G401 (cell line): ENCODE measurements at places on chromosomes 5 and 9. TPM values are rescaled to one million over a fixed set of nuclear protein-coding genes. Genes with fewer than 3 reads are reported as not detected.

- no peak for DNase-seq
These were observed 134.2 kb downstream of the FBXO4 start for GRCh38 chr5:42059291-42059690.

The C9 gene
- not detected in 2 replicates for total RNA-seq

DNA sequence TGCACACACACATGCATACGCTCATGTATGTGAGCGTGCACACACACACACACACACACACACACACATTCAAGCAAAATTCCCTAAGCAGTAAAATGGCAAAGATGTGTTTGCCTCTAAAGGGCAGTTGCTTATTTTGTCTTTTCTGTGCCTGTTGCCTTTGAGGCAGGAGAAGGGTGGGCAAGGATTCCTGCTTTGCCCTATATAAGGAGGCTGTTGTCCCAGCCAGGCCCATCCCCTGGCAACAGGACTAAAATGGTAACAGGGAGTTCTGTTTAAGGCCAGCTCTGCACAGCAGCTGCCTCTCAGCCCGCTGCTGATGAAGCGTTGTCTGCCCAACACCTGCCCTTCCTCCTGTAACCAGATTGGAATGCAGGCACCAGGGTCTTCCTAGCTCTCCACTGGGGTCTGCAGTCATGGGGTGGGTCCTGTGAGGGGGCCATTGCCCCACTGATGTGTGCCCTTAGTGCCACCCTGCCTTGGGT lies 64.4 kb downstream of the PPARGC1B start:
- DNase-seq: no peak

The UGT3A1 gene
- not detected in 2 replicates for total RNA-seq

The TESK1 gene
- 8.0 and 9.9 TPM in 2 replicates for total RNA-seq

DNA sequence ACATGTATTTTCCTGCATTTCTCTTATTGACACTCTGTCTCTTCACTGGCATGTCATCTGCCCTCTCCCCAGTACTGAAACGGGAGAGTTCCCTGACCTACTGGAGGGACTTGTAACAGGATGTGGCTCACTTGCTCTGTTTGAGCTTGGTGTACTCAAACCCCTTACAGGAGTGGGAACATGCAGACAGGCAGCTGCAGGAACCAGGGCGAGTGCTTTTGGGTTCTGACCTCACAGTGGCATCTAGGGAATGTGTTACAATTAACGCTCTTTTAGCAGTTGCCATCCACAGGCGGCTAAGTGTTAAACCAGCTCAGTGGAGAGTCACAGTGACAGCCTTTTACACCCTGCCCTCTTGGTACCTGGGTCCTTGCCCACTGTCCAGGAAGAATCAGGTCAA lies 300.3 kb upstream of the GRAMD2B start:
- DNase-seq: peak; percentile 40

GRCh38 chr9:87469793-87470465 lies 27.7 kb upstream of the DAPK1 start:
- DNase-seq: no peak

DNA sequence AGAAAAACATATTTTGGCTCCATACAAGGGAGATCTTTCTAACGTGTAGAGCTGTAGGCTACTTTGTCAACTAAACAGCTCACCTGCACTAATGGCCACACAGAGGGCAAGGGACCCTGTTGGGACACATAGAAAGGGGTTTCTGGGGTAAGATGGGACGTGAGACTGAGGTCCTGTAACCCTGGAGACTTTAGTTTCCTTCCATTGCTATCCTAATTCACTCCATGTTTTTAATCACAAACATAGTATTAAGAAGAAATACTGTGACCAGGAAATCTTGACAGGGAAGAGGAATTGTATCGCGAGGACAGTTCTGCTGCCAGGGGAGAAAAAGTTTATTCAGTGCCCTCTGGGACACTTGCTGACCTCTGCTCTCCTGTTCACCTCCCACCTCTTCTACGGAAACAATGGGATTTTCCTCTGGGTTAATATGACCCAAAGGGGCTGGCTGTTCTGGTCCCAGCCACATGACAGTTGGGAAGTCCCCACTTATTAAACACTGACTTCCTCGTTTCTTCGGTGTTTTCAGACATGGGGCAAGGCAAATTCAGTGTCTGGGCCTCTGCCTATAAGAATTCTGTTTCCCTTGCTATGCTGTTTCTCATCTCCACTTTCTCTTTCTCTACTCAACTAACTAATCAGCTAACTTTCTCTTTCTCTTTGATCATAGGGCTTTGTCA lies 106.9 kb upstream of the SEMA6A start:
- DNase-seq: no peak

- DNase-seq: no peak
These were observed 310.5 kb downstream of the CETN3 start for GRCh38 chr5:90099099-90099498.

The EXD3 gene
- 4.8 and 7.9 TPM in 2 replicates for total RNA-seq

DNA sequence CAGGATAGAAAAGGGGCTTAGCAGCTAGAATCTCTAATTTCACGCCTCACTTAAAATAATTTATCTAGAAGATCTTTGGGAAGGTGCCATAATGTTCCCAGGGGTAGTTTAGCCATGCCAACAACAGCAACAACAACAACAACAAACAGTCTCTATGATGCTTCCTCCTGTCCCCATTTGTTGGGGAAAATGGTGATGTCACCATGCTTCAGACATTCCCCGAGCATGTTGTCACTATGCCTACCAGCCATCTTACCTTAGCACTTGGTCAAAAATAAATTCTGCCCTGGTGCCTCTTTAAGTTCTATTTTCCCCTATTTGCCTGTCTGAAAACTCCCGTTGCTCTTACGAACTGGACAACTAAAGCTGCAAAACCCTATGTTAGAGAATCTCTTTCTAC lies 76.6 kb downstream of the KCNN2 start:
- DNase-seq: no peak

- DNase-seq: no peak
These were observed 47.0 kb downstream of the UBE2QL1 start for GRCh38 chr5:6495433-6496206.

- DNase-seq: no peak
These were observed 762 bp upstream of the TCOF1 start for GRCh38 chr5:150356575-150357294.

DNA sequence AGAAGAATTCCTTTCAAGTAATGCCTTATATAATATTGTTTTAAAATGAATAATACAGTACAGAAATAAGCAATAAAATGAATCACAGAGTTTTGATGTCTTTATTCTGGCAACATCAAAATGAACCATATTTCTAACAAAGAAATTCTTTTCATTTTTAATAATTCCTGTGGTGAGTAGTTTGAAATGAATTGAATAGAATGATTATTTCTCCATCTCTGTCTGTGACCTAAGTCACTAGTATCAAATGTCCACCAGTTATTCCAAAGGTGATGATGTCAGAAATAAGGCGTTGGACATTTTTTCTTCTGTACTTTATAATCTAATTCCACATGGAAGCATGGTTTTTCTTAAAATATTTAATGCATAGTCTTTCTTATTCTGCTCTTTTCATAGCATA lies 106.2 kb downstream of the ADAMTSL1 start:
- no peak for DNase-seq

The KIF24 gene
- 5.2 and 6.2 TPM in 2 replicates for total RNA-seq

GRCh38 chr5:116459301-116459700 lies 115.3 kb downstream of the SEMA6A start:
- no peak for DNase-seq

GRCh38 chr9:92631452-92632343 lies 38.2 kb downstream of the IPPK start:
- DNase-seq: no peak

The PCDHA1 gene
- 0.03 TPM in 1 of 2 replicates, not detected in the other for total RNA-seq

DNA sequence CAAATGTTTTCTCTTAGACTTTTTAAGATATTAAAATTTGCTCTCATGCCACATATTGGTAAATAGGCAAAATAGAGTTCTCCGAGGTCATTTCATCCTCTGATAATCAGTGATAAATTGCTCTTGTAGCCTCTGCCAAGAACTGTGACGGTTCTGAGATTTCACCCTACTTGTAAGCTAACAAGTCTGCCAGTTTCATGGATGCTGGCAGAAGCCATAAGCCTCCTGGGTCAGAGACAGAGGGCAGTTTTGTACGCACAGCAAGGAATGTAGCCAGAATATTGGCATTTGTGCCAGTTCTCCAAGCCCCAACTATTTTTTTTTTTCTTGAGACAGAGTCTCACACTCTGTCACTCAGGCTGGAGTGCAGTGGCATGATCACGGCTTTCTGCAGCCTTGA lies 945.0 kb upstream of the WWC1 start:
- peak; percentile 40 for DNase-seq

DNA sequence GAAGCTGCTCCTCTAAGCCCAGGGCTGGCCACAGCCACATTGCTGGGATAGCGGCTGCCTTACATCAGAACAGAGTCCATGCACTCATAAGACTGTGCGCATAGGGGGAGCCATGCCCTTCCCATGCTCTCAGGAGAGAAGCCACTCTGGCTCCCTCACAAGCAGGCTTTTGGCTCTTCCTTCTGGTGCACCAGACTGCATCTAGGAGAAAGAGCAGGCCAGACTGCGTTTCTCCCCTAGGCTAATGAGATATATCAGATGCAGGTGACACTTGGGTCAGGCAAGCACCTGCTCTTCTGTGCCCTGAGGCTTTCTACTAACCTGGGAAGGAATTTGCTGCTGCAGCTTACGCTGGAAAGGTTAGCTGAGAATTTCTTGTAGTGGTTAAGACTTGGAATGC lies 43.2 kb upstream of the BRINP1 start:
- peak; percentile 75 for DNase-seq

The RETREG1 gene
- total RNA-seq: not detected in 2 replicates

- no peak for DNase-seq
These were observed 26.4 kb upstream of the ARHGAP26 start for GRCh38 chr5:142743592-142744441.

- no peak for DNase-seq
These were observed 54.9 kb downstream of the PSD2 start for GRCh38 chr5:139850423-139851016.

DNA sequence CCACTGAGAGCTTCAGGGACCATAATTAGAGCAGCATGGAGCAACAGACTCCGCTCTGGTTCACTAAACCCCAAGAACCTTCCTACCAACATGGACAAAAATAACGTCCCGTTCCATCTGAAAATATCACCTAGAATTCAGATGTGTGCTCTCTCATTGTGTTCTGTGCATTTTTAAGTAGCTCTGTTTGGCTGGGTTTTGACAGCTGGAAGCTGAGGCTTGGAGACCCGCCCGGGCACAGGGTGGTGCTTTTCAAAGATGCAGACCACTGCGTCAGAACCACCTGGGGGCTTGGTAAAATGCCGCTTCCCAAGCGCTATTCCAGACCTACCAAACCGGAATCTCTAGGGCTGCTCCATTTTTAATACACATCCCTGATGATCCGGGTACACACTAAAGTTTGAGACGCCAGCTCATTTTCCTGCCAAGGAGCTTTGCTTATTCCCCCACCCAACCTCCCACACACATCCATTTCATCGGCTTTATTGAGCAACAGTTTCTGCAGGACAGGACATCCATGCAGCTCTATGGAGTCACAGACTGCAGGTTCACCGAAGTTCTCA lies 104.8 kb downstream of the GABBR2 start:
- DNase-seq: peak; percentile 76
